ENCODE measurements at places on chromosomes 12 and 14.
A peak's percentile ranks its signal among the peaks of the same experiment; 100 is the strongest.

DNA sequence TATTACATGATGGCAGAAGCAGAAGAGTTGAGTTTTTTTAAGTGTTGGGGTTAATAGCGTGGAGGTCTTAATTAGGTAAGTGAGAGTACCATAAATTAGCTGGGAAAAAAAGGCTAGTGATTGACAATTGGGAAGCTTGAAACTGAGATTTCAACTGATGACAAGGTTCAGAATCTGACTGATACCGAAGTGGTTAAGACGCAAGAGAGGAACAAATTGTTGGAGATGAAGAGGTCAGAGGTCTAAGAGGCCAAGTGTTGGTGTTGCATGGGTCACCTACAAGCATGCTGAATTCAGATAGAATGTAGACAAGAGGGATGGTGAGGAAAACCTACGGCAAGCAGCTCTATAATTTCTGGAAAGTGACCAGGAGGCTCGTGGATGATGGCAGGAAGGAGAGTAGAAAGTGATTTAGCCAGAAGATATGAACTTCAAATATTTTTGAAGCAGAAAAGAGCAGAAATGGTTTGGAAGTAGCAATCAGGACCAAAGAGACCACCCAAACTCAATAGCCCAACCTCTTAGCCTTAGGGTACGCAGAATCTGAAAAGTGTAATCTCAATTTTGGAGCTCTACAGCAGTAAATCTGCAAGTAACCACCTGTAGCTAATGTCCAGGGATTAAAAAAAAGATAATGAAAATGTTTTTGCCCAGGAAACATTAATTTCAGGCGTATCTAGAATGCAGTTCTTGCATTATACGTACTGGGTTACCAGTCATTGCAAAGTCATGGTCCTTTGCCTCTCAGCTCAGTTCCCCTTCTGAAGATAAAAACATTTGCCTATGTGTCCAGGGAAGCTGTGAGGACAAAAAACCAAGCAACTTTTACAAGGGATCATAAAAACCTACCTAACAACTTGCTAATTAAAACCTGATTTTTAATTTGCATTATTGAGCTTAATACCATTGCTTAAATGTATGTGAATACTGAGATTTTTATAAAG is 1.7 kb upstream of the TMPO start:
- DNase-seq: peak; percentile 2

DNA sequence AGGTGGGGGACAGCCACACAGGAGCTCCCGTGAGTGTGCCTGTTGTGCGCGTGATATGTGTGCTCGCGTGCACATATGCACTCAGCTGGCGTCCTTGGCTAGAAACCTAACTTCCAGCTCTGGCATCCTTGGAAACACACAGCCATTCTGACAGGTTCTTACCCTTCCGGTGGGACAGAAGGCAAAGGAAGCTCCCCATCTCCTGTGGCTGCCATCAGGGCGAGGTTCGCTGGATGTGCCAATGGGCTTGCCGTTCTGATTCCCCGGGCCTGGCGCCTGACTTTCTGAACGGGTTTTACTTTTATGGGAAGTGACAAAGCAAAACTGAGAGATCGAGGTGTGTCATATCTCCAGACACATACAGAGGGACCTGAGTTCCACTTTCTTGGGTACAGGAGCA is 124.7 kb downstream of the PAPOLA start:
- DNase-seq: no peak

DNA sequence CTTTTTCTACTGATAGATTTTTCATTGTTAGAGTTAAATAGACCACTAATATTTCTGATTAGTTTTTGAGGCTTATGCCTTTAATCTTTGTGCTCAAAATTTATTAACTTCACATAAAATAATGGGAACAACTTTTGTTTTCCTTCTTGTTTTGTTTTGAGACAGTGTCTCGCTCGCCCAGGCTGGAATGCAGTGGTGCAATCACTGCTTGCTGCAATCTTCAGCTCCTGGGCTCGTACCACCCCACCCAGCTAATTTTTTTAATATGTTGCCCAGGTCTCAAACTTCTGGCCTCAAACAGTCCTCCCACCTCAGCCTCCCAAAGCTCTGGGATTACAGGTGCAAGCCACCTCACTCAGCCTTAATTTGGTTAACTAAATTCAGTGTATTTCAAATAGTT is 16.8 kb downstream of the SCFD1 start:
- no peak for DNase-seq

DNA sequence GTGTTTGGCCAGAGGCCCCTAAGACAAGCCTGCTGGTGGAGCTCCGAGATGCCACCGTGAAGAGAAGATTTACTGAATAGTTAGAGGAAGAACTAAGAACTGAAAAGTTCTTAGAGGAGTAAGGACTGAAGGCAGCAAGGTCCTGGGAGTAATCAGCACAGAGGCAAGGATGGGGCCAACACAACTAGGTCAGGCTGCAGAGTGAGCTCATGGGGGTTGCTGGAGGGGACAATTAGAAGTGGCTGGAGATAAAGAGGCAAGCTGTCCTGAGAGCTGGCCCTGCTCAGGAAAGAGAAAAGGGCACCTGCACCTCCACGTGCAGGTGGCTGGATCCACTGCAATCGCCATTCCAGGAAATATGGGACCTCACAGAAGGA is 52.7 kb downstream of the NFKBIA start:
- DNase-seq: no peak

DNA sequence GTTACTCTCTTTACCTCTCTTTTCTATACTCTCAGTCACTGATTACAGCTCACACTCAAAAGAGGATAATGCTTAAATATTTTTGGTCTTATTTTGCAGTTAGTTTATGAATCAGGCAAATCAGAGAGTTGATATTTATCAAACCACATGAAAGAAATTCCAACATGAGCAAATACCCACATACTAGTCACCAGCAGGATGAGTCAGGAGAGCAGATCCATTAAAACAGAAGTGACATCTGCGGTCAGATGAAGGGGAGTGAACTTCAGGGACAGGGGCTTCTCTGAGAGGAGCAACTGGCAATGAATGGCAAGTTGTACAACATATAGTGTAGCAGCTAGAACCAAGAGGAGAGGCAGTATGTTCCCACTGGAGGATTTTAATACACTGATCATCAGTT is 258.7 kb downstream of the SYT10 start:
- no peak for DNase-seq

DNA sequence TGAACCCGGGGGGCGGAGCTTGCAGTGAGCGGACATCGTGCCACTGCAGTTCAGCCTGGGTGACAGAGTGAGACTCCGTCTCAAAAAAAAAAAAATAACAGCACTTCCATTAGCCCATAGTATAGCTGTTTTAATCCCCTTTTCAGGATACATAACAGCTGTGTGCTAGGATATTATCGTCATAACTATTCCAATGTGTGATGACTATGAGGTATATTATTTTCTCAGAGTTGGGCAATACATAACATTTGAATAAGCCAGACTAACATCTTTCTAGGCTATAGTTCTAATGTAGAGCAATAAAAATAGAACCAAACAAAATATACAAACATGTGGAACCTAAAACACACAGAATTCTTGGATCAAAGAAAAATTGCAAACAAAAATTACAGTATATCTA is 57.1 kb downstream of the MARK3 start:
- DNase-seq: no peak

GRCh38 chr14:33618361-33619105 is 332.3 kb downstream of the EGLN3 start:
- DNase-seq: no peak

GRCh38 chr14:35342489-35343010 is 50.4 kb downstream of the PSMA6 start:
- DNase-seq: no peak

DNA sequence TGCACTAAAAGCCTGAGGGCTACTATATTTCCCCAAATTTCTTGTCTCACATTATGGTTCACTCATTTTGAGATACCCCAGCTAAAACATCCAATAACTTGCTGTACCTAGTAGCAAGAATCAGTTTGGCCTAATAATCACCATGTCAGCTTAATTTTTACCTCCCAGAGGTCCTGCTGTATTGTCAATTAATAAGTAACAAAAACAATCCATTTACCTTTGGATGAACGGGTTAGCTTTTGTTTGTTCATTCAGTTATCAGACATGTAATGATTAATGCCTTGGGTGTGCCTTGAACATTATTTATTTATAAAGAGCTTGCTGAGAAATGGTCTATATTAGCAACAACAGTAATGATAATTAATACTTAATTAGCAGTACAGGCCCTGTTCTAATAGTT is 57.0 kb downstream of the MON2 start:
- no peak for DNase-seq

DNA sequence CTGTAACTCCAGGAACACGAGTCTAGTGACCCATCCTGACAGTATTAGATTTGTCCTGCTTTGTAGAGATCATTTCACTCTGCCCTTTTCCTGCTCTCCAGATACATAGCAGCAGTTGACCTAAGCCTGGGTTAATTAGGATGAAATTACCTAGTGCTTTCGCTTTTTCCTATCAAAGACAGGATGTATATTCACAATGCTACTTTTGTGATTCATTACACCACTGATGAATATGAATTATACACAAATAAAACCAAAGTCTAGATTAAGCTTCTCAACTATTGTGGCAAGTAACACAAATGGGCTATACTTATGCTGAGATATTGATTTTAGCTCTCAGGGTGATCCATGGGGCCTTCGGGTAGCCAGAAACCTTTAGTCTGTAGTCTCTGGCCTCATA is 17.9 kb downstream of the CERS5 start:
- DNase-seq: no peak

DNA sequence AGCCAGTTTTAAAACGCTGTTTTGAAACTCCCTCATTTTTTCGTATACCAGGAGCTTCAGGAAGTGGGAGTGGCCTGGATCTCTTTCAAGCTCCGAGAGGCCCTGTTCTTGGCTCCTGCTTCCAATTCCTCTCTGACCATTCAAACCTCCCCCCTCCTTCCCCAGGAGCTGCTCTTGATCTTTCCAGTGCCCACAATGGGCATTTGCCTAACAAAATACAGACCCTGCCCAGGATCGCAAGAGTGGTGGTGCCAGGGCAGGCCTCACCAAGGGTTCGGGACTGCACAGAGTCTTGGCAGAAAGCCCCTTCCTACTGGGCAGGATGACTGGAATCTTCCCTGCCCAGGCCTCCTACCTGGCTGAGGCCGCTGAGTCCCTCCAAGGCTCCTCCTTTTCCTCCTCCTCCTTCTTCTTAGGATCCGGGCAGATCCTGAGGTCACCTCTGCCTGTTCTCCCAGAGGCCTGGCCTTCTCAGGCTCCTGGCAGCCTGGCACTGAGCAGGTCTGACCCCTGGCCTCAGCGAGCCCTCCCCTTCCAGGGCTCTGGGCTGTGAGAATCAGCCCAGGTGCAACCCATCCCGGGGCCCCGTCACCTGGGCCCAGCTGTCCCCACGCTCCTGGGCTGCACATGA is 46.9 kb upstream of the NOS1 start:
- DNase-seq: no peak

- no peak for DNase-seq
Measured at GRCh38 chr12:48302161-48302911, 48.4 kb downstream of the ZNF641 start.

DNA sequence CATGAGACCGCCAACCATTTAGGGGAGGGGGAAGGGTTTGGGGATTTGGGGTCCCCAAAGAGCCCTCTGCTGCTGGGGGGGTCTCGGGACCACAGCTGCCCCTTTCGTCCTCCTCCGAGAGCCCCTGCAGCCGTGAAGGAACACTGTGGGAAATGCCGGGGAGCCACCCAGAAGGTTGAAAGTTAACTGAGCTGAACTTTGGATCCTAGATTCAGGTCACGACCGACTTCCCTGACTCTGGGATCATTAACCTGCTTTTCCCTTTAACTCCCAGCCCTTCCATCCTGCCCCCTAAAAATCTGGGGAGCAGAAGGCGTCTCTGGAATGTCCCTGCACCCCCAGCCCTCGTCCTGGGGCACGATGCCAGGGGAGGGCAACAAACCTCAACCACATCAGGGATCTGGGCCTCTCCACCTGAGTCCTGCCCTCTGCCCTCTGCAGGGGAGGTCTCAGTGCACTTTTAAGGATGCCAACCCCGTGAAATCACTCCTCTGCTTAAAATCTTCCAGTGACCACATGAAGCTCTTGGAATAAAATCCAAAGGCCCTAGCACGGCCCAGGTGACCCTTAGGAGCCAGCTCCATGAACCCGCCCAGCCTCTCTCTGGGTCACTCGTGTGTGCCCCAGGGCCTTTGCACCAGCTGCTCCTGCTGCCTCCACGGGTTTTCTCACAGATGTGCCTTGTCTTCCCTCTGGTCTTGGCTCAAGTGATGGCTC is 95.0 kb downstream of the RFLNA start:
- no peak for DNase-seq

DNA sequence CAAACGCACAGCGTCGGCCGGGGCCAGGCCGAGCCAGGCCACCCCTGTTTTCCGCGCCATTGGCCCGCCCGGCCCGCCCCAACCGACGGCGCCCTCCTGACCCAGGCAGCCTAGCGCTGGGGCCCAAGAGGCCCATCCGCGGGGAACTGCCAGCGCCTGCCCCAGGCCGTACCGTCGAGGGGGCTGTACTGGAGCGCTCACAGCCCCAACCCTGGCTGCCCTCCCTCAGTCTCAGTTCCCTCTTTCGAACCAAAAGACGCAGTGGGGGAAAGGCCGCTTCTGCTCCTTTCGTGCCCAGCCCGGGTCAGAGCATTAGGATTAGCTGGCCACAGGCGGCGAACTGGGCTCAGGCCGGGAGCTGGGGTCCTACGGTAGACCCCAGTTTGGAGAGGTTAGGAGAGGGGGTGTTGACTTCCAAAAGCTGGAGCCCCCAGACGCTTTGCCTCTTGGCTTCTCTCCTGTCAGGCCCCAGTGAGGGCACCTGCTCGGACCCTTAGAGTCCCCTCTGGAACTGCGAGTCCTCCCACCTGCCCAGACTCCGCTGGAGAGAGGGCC is 1.9 kb downstream of the NKX2-1 start:
- DNase-seq: no peak

- DNase-seq: no peak
Measured at GRCh38 chr12:59494617-59495016, 101.2 kb upstream of the SLC16A7 start.

GRCh38 chr12:104243971-104244370 is 28.4 kb downstream of the TXNRD1 start:
- DNase-seq: no peak

GRCh38 chr12:108966378-108967151 is 54.3 kb downstream of the SVOP start:
- DNase-seq: no peak

- no peak for DNase-seq
Measured at GRCh38 chr14:104973135-104973384, 5.1 kb downstream of the AHNAK2 start.

- no peak for DNase-seq
Measured at GRCh38 chr12:108306506-108306905, 32.6 kb downstream of the CMKLR1 start.

- DNase-seq: peak; percentile 15
Measured at GRCh38 chr12:3931206-3931605, 58.0 kb upstream of the PARP11 start.
